ENCODE measurements at places on chromosomes 5 and 9.

GRCh38 chr5:15734058-15734457, 234.1 kb downstream of the FBXL7 start:
- no peak overlapping the region for H3K4me3 ChIP-seq
- H3K27me3 ChIP-seq: no peaks in the 10 kb centered on the region

- H3K4me1 ChIP-seq: peaks cover 8% of the 10 kb centered on the region
- DNase-seq: no peak
- no peak overlapping the region for H3K27ac ChIP-seq
- no peak overlapping the region for H3K4me3 ChIP-seq
Observed at GRCh38 chr9:7178729-7179128, 421.0 kb downstream of the KDM4C start.

- H3K4me1 ChIP-seq: no peaks in the 10 kb centered on the region
- H3K4me3 ChIP-seq: no peak overlapping the region
- H3K27ac ChIP-seq: no peak overlapping the region
- no peaks in the 10 kb centered on the region for H3K27me3 ChIP-seq
- DNase-seq: no peak
- no peaks in the 10 kb centered on the region for H3K36me3 ChIP-seq
Observed at GRCh38 chr5:165241811-165242210, 1736.4 kb downstream of the MAT2B start.

GRCh38 chr9:95506678-95507463, 9.9 kb downstream of the PTCH1 start:
- H3K36me3 ChIP-seq: no peaks in the 10 kb centered on the region
- H3K4me3 ChIP-seq: peak overlapping the region; percentile 99
- peaks cover 41% of the 10 kb centered on the region for H3K27me3 ChIP-seq
- no peak overlapping the region for H3K27ac ChIP-seq
- no peak for DNase-seq

DNA sequence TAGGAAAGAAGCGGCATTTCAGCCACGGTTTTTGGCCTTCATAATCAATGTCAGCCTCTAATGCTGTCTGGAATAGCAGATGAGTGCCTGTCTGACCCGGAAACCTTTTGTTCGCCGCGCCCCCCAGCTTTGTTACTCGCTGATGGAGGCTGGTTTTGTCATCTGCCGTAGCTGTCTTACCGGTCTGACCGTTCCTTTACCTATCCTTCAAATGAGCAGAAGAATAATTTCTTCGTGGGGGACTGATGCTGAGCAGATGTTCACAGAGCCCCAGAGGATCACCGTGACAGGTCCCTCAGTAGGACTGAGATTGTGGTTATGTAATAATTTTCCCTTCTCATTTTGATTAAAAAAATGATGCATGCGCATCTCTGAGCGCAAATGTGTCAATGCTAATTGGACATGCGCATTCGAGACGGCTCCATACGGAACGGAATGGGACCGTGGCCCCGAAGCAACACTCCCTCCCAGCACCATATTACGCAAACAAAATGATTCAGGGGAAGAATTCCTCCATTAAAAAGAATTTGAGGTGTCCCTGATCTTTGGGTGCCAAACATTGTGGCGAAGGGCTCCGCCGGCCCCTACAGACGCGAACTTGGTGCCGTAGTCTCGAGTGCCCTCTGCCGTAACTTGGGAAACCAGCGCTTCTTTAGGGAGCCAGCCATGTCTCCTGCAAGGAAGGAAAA, 27.6 kb downstream of the TLX3 start:
- no peaks in the 10 kb centered on the region for H3K36me3 ChIP-seq
- no peak for DNase-seq
- no peak overlapping the region for H3K27ac ChIP-seq
- peaks cover 40% of the 10 kb centered on the region for H3K27me3 ChIP-seq
